ENCODE measurements at places on chromosomes 5 and 9.

DNA sequence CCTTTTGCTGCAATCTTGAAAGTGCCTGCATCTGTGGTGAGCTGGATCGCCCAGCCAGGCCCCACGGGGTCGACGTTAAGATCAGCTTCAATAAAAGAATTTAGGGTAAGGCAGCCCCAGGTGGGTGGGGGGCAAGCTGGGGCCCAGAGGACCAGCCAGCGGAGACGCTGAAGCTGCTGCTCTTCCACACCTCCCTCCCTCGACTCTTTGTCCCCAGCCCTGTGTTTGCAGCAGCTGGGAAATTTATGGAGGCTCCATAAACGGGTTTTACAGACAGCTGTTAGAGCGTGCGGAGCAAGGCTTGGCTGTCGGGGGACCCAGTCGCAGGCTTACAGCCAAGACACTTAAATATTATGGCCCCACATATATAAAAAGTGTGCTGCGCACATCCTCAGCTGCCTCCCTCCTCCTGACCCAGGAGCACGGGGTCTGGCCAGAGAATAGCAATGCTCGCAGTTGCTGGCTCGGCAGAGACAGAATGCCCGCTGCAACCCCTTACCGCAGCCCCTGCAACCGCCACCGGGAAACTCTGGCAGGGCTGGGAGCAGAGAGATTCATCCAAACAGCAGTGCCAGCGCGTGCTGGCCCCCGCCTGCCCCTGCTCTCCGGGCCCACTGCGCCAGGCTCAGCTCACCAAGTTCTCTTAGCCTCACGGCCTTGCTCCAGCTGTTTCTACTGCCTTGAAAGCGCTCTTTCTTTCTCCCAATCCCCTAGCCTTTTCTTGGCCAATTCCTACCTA, 28.4 kb upstream of the MVB12B start:
- DNase-seq: no peak

DNA sequence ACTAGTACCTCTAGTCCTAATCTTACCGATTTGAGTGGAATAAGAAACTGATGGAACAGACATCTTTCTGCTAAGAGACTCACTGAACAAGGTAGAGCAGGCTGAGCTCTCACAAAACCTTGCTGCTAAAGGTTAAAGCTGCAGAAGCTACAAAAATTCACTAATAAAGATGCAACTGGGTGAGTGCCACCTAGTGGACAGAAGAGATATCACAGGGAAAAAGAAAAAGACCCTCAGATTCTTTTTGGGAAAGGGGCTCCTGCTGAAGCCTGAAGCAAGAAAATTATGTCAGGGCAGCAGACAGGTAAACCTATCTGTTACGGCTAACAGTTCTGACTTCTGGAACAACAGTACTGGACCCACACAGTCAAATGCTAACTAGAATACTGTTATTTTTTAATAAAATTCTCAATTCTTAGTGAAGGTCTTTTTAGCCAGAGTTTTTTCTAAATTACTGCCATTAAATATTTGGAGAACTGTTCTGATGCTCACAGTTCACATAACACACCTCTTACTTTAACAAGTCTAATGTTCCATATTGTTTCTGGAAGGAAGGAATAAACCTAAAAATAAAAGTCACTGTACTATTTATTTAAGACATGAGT, 51.2 kb downstream of the DIAPH1 start:
- DNase-seq: no peak

DNA sequence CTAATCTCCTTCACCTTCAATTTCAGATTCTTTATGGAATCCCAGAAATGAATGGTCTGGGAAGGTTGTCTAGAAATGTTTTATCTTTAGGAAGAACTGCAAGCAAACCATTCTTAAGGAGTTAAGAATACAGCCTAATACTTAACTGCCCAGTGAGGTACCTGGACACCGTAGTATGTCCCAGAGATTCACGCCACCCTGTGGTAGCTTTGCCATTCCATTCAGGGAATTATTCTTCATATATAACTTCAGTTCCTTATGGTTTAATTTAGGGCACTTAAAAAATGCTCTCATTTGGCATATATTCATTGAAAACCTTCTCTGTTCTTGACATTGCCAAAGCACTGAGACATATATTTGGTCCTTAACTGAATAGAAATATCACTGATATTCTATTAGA, 49.7 kb downstream of the ACTBL2 start:
- no peak for DNase-seq

DNA sequence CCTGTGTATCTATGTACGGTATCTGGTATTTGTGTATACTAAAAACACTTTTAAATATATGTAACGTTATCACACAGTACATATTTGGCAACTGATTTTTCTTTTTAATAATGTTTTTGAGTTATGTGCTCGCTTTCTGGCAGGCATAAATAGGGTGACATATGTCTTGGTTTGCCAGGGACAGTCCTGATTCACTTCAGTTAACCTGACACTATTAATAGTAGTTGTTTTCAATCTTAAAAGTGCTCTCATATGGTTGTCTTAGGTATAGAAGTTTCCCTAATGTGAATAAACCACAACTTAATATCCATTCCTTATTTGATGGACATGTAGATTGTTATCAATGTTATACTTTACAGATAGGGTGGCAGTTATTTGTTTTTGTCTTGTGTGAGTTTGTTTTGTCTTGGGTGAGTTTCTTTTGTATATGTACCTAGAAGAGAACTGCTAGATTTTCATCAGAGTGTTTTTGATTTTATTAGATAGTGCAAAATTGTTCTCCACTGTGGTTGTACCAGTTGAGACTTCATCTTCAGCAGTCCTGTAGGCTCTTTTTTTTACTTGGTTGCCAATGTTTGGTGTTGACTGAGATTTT, 7.9 kb downstream of the G3BP1 start:
- DNase-seq: no peak
